ENCODE measurements at places on chromosomes 6 and 20. TPM values are rescaled to one million over a fixed set of nuclear protein-coding genes. Genes with fewer than 3 reads are reported as not detected.

ZBP1 gene
- total RNA-seq = not detected

TSPO2 gene
- total RNA-seq = not detected

SIRPD gene
- not detected for total RNA-seq

APOM gene
- 0.42 TPM for total RNA-seq

DNA sequence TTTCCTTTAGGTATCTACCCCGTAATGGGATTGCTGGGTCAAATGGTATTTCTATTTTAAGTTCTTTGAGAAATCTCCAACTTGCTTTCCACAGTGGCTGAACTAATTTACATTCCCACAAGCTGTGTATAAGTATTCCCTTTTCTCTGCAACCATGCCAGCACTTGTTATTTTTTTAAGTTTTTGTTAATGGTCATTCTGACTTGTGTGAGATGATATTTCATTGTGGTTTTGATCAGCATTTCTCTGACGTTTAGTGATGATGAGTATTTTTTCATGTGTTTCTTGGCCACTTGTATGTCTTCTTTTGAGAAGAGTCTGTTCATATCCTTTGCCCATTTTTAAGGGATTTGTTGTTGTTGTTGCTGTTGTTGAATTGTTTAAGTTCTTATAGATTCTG lies 871.1 kb downstream of the KIF16B start:
- DNase-seq = no peak

DNA sequence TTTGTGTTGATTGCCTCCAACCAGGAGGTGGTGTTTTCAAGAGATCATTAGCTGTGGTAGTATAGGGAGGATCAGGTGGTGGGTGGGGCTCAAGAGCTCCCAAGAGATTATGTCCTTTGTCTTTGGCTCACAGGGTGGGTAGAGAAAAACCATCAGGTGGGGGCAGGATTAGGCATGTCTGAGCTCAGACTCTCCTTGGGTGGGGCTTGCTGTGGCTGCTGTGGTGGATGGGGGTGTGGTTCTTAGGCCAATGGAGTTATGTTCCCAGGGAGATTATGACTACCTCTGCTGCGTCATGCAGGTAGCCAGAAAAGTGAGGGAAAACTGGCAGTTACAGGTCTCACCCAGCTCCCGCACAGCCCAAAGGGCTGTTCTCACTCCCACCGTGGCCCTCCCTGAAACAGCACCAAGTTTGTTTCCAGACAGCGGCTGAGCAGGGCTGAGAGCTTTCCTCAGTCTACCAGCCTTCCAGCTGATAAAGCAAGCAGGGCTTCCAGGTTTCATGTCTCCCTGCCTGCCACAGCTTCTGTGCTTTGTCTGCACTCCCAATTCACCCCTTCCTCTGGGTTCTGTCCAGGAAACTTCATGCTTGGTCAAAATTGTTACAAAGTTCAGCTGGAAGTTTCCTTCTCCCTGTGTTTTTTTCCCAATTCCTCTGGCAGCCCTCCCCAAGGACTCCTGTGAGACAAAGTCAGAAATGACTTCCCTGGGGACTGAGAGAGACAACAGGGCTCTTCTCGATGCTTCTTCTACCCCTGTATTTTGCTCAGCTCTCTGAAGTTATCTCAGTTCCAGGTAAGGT lies 481.1 kb upstream of the MAN1A1 start:
- no peak for DNase-seq

- no peak for DNase-seq
Measured at GRCh38 chr6:152201120-152201519, 393.6 kb downstream of the ESR1 start.

- DNase-seq = no peak
Measured at GRCh38 chr6:139080255-139080920, 51.8 kb downstream of the ABRACL start.

DNA sequence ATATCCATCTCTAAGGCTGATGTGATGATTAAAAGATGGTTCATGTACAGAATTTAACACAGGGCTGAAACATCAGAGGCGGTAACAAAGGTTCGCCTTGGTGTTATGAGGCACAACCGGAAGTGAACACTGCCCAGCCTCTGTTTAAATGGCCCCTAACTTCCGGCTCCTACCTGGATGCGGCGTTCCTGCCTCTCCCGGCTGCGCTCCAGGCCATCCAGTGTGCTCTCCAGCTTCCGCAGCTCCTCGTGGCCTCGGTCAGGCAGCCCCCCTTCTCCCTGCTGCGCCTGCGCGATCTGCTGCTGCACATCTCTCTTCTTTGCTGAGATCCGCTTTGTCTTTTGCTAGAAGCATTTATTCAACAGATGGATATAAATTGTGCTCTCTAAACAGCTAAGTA lies 195.3 kb downstream of the SYNE1 start:
- no peak for DNase-seq

All from SK-MEL-5 (cell line).